NCI-H2171 treated with DMSO at 0.1 percent for 48 hours (cell line): ENCODE measurements at places on chromosomes 7 and 10.

DNA sequence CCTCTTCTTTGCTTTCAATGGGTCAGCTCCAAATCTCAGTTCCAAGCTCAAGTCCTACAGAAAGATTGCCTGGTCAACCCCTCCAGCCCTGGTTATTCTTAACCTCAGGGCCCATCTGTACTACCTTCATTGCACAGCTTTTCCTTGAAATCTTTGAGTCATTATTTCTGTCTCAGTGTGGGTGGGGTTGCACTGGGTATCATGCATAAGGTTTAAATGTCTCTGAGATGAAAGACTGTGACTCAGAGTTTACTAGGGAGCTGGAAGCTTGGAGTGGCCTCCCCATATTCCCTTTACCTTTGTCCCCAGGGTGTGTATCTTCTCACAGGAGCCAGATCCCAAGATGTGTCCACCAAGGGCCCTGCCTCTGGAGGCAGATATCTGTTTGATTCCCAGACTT lies 3.3 kb upstream of the OR6V1 start:
- no peak for DNase-seq

DNA sequence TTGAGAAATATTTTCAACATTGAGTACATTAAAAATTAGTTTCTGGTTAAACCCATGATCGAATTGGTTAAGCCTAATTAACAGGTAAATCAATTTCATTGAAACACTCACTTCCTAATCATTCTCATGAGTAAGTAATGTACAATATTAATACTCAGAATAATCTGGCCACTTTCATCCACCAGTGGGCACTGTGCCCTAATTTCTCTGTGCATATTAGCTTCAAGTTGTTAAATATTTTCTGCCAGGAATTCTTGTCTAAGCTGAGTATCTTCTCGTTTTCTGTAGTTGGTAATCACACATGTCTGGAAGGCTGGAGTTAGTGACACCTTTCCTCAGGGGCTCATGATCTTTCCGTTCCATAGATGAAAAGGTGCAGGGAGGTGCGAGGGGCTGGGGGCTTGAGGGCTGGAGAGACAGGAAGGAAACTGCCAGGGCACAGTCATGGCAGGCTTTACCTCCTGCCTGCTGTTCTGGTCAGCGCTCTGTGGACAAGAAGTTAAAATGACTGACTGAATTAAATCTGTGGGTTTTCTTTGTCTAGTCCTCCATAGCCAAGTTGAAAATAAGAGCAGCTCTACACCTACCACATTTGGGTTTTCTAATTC lies 71.9 kb downstream of the WIPF3 start:
- DNase-seq = peak; percentile 53

- no peak for DNase-seq
Observed at GRCh38 chr10:49741108-49741995, 20.8 kb downstream of the OGDHL start.

DNA sequence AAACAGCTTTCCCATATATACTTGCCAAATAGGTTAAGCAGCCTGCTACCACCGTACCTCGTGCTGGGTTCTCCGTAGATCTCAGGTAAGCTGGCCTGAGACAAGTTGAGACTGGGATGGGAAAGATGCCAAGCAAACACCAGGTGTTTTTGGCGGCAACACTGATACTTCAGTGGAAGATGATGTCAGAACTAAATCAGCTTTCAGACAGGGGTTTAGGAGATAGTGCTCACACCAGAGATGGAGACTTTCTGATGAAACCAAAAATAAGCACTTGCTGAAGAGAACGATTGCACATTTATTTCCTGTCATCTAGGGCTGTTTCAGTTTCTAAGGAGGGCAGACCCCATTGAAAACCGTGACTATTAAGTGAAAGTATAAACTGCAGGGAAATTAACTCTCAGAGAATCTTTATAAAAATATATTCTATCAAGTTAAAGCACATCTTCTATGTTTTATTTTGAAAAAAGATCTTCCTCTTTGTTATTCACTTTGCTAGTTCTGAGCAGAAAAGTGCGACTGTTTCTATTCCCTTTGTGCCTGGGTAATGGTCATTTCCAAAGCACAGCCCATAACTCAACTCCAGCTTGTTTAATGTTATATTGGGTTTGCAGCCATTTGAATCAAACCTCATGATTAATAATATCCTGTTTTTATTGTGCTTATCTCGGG lies 149.9 kb downstream of the CPED1 start:
- peak; percentile 65 for DNase-seq

GRCh38 chr7:92745241-92745640 lies 91.1 kb downstream of the CDK6 start:
- DNase-seq = no peak

GRCh38 chr10:113743594-113743993 lies 7.9 kb upstream of the PLEKHS1 start:
- DNase-seq = no peak

GRCh38 chr10:5274795-5275194 lies 78.2 kb downstream of the AKR1C4 start:
- no peak for DNase-seq

- no peak for DNase-seq
Observed at GRCh38 chr7:41922373-41922772, 219.5 kb upstream of the INHBA start.

DNA sequence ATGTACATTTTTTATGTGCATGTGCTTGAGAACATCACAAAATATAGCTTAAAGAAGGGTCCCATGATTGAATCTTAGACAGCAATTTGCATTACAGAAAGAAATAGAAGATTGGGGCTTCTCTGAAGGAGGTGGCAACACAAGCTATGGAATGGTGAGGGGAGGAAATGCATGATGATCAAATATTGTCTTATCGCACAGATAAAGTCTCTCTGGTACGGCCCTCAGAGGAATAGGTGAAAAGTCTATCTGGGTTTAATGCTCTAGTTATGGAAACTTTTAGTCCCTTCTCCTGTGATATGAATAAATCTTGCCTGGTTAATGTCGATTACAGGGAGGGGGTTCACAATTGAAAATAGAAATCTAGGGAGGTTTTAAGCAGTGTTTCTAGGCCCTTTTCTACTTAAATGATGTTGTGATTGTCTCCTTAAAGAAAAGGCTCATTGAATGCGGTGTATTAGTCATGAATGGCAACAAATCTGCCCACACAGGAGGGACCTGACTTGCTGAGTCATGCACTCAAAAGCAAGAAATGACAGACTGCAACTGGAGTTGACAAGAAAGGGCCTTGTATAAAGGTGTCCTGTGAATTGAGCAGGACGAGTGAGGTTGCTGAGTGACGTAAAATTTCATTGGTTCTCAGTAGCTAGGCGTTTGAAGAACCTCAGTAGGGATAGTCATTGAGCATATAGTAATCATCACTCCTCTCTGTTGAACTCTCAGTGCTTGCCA lies 133.4 kb upstream of the CSTF2T start:
- DNase-seq = no peak

- DNase-seq = no peak
Observed at GRCh38 chr10:123323884-123324283, 169.7 kb downstream of the BUB3 start.

GRCh38 chr7:20200971-20201370 lies 16.2 kb downstream of the MACC1 start:
- no peak for DNase-seq

- DNase-seq = no peak
Observed at GRCh38 chr10:97140049-97140846, 45.5 kb downstream of the SLIT1 start.

DNA sequence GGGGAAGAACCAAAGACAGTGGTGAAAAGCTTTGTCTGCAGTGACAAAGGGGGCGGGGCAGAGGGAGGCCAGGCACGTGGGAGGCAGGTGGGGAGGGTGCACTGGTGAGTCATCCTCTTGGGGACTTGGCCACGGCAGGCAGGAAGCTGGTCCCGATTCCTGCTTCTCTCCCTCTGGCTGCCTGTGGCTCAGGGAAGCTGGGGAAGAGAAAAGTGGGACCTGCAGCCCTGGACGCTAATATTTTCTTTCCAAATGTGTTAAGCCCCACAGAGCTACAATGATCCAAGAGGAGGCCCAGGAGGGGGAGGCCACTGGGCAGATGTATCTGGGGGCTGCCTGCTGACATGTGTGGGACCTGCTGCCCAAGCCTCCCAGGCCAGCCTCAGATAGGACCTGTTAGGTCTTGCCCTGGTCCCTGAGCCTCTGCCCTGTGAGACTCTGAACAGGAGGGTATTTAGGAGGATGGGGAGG lies 231.8 kb downstream of the KCNMA1 start:
- peak; percentile 52 for DNase-seq
